ENCODE measurements at places on chromosomes 2 and 18.
A peak's percentile ranks its signal among the peaks of the same experiment; 100 is the strongest.

- no peak for DNase-seq
Observed at GRCh38 chr2:9939587-9940485, 11.7 kb upstream of the GRHL1 start.

DNA sequence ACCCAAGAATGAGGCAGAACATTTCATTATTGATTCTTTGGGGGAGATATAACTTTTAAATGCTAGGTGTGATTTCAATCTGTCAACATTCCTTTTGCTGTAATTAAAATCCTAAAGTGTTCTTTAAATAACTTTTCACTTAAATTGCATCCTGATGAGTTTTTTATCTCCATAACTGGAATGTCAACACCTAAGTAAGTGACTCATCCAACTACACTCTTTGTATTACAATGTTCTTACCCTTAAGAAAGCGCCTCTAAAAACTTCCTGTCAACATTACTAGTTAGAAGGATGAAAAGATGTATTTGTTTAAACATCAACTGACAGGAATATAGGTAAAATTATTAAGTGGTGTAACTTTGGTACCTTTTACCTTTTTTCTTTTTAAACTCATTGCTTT lies 1657.0 kb downstream of the LRP1B start:
- no peak for DNase-seq

- DNase-seq = no peak
Observed at GRCh38 chr2:42742740-42743658, 20.9 kb downstream of the OXER1 start.

GRCh38 chr2:26743852-26744251 lies 20.2 kb upstream of the SLC35F6 start:
- DNase-seq = no peak

GRCh38 chr2:160407393-160408172 lies 86.0 kb downstream of the RBMS1 start:
- no peak for DNase-seq

- DNase-seq = no peak
Observed at GRCh38 chr2:66867063-66867441, 432.1 kb downstream of the MEIS1 start.

DNA sequence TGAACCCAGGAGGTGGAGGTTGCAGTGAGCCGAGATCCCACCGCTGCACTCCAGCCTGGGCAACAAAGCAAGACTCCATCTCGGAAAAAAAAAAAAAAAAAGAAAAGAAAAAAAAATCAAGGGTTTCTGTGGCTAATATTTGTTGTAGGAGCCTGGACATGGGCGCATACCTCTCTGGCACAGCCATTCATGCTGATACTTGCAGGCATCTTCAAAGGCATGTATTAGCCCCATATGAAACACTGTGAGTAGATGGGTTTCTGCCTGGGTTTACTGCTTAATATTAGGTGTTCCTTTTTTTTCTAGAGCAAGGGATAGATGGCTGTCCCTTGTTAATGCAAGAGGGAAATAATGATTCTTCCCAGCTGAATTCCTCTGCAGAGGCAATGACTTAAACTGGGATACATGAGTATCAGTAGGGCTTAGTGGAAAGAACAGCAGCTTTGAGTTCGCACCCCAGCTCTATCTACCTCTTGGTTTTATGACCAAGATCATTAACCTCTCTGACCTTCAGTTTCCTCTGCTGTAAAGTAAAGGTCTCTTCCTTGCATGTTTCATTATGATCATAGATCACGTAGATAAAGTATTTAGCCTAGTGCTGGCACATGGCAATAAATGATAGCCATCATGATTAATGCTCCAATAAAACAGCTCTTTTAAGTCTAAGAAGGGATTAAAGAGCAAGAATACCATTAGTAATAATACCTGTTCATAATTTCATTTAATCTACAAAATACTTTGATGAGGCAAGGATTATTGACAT lies 4.5 kb upstream of the ATL2 start:
- no peak for DNase-seq

- DNase-seq = no peak
Observed at GRCh38 chr2:63792530-63792929, 49.2 kb upstream of the UGP2 start.

GRCh38 chr18:12750076-12750714 lies 47.4 kb downstream of the PSMG2 start:
- no peak for DNase-seq

DNA sequence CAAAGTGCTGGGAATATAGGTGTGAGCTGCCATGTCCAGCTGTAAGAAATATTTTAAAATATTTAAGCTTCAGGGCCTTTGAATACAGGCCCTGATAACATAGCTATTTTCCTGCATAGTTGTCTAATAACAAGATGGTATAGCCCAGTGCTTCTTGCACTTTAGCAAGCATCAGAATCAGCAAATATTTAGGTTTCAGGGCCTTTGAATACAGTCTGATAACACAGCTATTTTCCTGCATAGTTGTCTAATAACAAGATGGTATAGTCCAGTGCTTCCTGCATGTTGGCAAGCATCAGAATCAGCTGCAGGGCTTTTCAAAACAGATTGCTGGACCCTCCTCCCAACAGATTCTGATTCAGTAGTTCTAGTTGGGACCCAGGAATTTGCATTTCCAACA lies 5.6 kb downstream of the GEMIN6 start:
- no peak for DNase-seq

- peak; percentile 20 for DNase-seq
Observed at GRCh38 chr2:209473930-209474419, 50.1 kb downstream of the MAP2 start.

DNA sequence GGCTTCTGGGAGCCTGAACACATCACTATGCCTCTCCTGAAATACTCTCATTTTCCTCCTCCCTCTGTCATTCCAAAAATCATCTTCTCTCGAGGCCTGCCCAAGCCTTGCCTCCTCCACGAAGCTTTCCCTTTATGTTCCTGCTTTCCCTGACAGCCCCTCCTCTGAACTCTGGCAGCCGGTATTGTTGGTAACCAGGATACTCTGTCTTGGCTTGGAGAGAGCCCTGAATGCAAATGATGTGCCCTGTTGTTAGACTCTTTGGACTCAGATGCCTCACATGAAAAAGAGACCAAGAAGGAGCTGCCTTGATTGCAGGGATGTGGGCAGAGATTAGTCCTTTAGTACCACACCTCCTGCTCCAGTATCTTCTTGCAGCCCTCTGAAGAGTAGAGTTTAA lies 138.5 kb upstream of the DLX2 start:
- DNase-seq = no peak

- no peak for DNase-seq
Observed at GRCh38 chr2:240441326-240441992, 6.0 kb downstream of the GPC1 start.

GRCh38 chr2:45851576-45852304 lies 200.3 kb downstream of the PRKCE start:
- DNase-seq = no peak

DNA sequence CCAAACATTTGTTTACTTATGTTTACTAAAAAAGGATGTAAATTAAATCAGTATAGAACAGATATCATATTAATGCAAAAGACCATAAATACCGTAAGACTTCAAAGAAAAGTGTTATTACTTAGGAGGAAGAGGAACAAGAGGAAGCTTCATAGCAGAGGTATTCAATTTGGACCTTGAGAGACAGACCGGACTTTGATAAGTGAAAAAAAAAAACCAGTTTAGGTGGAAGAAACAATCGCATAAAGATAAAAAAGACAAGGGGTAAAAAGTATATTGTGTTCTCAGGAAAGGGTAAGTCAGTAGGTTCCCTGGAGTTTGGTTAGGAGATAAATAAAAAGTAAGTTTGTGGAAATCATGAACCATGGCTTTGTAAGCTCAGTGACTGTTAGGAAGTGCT lies 17.6 kb downstream of the PELI1 start:
- DNase-seq = no peak

DNA sequence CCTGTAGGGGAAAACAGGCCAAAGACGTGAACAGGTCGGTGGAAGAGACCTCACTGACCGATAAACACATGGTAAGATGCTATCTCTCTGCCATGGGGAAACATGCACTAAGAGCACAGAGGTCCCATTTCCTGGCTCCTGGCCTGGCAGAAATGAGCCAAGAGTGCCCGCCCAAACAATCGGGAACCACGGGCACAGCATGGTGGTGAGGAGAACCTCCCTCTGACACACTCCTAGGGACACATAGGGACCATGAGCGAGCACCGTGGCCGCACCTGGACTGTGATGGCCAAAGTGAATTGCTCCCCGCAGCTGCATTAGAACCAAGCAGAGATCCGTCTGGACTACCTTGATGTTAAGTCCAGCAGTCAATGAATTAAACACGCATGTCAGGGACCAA lies 11.1 kb downstream of the HS6ST1 start:
- DNase-seq = no peak

DNA sequence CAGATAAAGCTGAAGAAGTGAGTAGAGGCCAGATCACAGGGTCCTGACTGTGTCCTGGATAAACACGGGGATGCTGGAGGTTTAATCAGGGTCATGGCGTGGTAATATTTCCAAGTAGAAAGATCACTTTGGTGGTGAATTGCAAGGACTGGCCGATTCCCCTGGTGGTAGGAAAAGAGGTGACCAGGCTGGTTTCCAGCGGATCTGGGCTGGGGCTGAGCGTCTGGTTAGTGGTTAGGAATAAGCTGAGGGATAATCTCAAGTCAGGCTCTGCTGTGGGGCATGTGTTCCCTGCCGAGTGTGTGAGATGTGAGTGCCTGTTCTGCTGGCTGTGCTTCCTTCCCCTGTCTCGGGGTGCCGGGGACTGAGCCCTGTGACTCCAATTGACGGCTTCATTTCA lies 484.0 kb downstream of the TSN start:
- DNase-seq = no peak

DNA sequence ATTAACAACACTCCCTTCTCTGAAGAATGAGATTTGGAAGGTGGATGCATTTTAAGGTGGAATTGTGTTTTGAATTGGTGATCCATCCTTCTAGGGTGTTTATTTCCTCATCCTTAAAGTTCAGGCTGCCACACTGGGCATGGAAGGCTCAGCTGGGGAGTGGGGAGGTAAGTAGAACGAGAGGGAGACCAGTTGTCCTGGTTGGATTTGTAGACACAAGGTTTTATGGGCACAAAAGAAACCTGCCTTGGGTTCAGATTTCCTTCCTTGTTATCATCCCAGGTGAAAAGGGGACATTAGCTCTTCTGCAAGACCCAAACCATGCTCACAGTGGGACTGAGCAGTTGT lies 101.0 kb upstream of the SIX3 start:
- DNase-seq = no peak

GRCh38 chr2:234771980-234772732 lies 179.7 kb upstream of the SH3BP4 start:
- no peak for DNase-seq

DNA sequence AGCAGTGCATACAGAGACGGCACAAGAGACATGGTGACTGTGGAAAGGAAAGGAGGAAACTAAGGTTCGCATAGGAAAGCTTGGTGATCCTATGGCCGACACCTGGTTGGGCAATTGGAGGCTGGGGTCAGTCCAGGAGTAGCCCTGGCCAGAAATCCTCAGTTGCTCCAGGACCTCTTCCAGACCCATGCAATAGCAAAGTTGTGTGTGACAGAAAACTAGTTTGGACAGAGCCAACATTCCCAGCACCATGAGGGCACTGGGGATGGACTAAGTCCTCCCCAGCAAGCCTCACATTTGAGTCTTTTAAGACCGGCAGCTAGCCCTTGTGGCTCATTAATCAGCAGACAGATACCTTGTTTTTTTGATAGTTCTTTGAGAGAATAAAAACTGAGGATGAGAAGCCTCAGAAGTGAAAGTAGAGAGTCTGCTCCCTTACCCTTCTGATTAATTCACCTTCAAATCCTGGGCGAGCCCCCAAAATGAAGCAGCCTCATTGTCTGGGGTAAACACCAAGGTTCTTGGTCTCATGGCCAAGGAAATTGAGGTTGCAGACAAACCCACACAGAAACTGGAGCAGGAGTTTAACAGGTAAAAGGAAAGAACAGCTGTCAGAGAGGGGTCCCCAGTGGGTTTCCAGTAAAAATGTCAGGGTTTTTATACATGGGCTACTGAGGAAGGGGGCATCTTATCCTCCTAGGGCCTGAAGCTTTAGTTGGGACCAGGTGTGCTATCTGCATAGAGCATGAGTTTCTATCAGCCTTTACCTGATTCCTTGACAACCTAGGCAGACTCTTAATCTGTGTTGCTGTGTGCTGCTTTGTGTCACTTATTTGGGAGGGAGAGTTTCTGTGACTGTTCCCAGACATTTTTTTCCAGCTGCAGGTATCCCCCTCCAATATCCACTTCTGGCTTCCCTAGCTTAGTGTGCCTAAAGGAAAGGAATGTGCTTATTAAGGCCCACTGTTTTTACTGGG lies 39.1 kb downstream of the STK17B start:
- no peak for DNase-seq

DNA sequence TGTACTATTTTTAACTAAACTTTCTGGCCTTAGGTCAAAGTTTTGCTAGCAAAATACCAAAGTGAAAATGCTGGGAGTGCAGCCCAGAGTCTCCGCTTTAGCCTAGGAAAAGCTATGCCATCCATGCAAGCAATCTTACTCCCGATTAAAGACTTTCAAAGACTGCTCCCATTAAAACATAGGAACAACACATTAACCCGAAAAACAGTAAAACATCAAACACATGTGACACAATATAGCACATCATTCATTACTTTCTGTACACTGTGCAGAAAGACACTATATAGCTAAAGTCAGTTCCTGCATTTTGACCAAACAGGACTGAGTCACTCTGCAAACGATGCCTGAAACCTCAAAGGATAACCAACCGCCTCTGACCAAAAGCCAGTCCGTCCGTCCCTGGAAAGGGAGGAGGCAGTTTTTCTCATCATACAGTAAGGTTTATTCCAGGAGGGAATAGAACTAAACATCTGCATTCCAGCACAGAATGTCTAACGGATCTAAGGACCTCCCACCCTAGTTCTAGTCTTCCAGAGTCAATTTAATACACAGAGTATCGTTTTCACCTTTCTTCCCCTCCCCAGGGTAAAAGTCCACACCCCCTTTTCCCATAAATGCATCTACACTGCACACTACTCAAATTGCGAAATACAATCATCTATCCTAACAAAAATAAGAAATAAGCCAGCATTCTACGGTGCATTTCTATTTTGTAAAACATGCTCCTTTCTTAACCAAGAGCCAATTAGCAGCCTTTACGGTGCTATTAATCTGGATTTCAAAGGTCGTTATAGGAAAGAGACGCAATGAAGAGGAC lies 1.7 kb downstream of the ROCK2 start:
- DNase-seq = no peak

DNA sequence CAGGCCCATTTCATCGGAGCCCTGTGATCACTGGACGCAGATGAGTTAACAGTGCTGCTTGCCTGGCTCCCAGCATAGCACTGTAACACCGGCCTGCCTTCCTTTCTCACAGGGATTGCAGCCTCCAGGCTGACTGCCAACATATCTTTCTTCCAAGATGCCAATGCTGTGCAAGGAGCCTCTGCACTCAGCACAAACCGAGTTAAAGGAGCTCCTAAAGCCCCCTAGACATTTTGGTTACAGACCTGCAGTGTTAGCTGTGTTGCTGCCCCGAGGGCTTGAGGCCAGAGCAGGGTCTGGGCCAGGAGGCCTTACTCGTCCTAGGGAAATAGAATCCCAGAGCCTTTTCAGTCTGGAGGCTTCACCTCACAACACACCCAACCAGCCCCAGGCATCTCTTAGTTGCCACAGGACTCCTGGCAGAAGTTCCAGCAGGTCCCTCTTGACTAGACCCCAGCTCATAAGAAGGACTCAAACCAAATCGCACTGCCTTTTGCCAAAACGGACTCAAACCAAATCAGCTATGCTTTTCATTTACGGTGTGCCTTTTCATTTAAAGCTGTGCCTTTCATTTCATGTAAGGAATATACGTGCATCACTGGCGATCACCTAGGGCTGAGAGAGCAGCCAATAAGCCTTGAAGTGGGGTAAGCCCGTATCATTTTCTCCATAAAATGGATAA lies 58.4 kb upstream of the EML4 start:
- no peak for DNase-seq
